ENCODE measurements at places on chromosomes 16 and 17. TPM values are rescaled to one million over a fixed set of nuclear protein-coding genes. Genes with fewer than 3 reads are reported as not detected.

The ZSCAN10 gene
- total RNA-seq: not detected

The LRRC36 gene
- not detected for total RNA-seq

The ITGAL gene
- 1.5 TPM for total RNA-seq

The SSTR5 gene
- total RNA-seq: not detected

The KRTAP2-3 gene
- not detected for total RNA-seq

The HS3ST2 gene
- total RNA-seq: 1.3 TPM

The RPH3AL gene
- 18.8 TPM for total RNA-seq

The TAF15 gene
- 112 TPM for total RNA-seq

The CUEDC1 gene
- total RNA-seq: 72.2 TPM

The CHST5 gene
- not detected for total RNA-seq

DNA sequence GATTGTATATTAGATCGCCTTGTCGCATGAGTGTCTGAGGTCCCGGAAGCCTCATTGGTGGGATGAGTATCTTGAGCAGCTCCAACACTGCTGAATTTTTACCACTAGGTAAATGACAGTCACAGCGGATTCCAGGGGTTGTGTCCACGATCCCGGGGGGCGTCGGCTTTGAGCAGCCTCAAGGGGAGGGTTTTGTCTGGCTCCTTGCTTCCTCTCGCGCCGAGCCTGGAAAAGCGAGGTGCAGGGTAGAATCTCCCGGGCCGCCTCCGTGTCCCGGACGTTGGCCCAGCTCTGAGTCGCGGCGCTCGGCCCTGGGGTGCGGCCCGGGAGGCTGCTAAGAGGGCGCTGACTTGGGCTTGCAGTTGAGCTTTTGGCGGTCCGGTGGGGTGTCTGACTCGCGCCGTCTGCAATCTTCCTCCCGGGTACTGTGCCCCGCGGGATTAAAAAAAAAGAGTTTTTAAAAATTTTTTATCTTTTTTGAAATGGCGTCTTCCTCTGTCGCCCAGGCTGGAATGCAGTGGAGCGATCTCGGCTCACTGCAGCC is 4.5 kb downstream of the OR1F1 start:
- no peak for DNase-seq

GRCh38 chr16:46887524-46887854 is 3.3 kb downstream of the GPT2 start:
- no peak for DNase-seq

- no peak for DNase-seq
These were observed 11.1 kb upstream of the RNF112 start for GRCh38 chr17:19399750-19400450.

GRCh38 chr17:41533613-41534012 is 5.5 kb upstream of the KRT19 start:
- DNase-seq: no peak

DNA sequence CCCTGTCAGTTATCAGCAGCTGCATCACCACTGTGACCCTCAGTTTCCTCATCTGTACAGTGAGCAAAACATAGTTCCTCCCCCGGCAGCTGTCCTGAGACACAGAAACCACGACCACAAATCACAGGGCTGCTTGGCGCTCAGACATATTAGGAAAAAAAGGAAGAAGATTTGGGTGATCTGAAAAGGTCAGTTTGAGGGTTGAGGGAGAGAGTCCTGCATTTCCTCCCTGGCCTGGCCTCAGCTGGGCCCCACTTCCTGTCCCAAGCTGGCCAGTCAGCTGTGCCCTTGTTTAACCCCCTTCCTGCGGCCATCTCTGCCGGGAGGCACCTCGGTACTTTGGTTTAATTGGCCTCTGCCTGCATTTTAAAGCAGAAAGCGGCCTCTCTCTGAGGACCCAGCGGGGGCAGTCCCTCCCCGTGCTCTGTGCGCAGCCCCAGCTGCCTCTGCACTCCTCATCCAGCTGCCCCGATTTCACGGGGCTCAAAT is 24.0 kb upstream of the CIBAR2 start:
- no peak for DNase-seq

DNA sequence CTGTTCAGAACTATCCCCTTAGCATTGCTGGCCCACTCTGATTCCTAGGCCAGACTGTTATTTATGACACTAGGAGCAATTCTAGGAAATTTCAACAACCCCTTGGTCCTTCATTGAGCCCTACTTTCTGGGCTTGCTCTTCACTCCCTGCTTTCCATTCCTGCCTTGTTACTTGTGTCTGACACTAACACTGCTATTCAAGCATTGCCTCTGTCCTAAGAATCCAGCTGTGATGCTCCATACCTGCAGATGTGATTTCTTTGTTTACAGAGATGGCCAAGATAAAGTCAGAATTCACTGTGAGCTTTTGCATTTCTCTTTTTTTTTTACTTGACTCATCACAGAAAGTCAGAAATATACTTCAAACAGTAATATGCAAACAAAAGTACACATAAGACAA is 377.2 kb upstream of the GOT2 start:
- DNase-seq: no peak

DNA sequence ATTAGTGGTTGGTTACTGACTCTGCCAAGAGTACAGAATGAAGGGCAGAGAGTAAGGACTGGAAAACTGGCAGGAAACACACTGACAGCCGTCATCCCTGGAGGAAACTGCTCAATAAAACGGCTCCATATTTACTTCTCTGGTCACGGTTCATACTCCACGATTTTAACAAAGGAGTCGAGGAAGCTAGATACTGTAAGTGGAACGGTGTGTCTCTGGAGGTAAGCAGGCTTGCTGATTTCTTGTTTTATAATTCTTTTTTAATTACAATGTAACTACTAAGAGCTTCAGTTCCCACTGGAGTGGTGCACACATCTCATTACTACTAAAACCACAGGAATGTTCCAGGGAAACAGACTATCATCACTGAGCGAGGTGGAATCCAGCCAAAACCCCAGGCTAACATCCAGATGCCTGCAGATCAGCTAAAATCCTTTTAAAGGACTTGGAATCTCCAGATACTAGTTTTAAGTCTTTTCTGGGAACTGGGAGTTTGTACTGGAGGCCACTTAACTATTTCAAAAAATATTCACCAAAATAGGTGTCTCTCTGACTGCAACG is 17.8 kb downstream of the SERPINF1 start:
- no peak for DNase-seq

- DNase-seq: no peak
These were observed 21.0 kb downstream of the RAB11FIP4 start for GRCh38 chr17:31412511-31412910.

- DNase-seq: no peak
These were observed 48.1 kb downstream of the RPH3AL start for GRCh38 chr17:304461-304860.

- DNase-seq: no peak
These were observed 37.6 kb downstream of the NOS2 start for GRCh38 chr17:27762527-27763305.

- no peak for DNase-seq
These were observed 10.1 kb upstream of the PRM1 start for GRCh38 chr16:11291091-11291703.

DNA sequence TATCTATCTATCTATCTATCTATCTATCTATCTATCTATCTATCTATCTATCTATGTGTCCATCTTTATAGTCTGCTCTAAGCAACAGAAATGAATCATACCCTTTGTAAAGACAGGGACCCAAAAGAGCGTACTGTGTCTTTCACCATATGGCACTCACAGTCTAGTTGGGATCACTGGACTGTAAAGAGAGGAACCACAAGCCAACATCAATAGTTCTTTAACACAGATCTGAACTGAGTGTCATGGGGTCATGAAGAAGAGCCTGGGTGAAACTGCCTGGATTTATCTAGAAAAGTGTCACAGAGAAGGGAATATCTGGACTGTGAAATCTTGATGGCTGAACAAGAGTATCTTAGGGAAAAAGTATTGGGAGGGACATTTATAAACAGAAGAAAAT is 619.1 kb upstream of the SOX9 start:
- no peak for DNase-seq

- DNase-seq: no peak
These were observed 107.8 kb downstream of the MSI2 start for GRCh38 chr17:57363998-57364643.

- DNase-seq: no peak
These were observed 46.5 kb downstream of the SRCIN1 start for GRCh38 chr17:38559051-38559879.

GRCh38 chr17:32227910-32228309 is 37.7 kb upstream of the RHBDL3 start:
- DNase-seq: no peak
